Peyer's patch (tissue), 4 donors: ENCODE measurements at places on chromosomes 12 and 14.

DNA sequence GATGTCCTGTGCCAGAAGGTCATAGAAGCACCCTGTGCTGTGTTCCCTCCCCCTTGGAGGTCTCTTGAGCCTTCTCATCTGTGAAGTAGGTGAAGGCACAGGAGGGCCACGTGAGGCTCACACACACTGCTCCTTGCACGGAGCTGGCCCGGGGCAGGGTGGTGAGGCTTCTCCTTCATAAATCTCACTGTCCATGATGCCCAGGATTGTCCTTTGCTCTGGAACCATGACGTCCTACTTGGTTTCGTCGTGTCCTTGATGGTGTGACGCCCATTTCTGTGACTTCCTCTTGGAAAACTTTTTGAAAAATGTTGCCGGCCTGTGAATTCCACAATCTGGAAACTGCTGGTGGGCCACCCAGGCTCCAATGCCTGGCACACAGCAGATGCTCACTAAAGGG lies 34.4 kb downstream of the SH2B3 start:
- DNase-seq = no peak

DNA sequence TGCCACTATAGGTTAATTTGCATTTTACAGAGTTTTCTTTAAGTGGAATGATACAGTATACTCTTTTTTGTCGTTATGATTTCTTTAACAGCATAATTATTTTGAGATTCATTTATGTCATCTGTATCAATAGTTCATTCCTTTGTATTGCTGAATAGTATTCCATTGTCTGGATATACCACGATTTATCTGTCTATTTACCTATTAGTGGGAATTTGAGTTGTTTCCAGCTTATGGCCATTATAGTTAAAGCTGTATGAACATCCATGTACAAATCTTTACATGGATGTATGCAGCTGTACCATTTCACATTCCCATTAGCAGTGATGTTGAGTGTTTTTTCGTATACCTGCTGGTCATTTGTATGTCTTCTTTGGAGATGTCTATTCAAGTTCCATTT lies 163.9 kb downstream of the ETNK1 start:
- no peak for DNase-seq

- no peak for DNase-seq
Measured at GRCh38 chr12:66072566-66072965, 58.0 kb downstream of the LLPH start.

DNA sequence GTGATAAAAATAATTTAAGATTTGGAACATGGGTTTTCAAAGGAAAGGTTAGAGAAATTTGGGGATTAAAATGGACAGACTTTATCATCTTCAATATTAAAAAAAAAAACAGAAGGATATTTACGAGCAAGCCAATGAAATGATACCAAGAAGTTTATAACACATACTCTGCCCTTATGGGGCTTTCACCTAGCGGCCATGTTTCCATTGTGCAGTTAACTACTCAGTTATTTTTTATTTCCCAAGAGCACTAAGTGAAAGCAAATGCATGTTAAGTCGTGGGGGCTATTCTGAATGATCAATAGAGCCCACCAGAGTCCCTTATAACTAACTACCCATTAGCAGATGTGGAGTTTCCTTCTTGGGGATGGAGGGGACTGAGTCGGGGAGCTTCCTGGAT lies 53.9 kb downstream of the ETV6 start:
- no peak for DNase-seq

DNA sequence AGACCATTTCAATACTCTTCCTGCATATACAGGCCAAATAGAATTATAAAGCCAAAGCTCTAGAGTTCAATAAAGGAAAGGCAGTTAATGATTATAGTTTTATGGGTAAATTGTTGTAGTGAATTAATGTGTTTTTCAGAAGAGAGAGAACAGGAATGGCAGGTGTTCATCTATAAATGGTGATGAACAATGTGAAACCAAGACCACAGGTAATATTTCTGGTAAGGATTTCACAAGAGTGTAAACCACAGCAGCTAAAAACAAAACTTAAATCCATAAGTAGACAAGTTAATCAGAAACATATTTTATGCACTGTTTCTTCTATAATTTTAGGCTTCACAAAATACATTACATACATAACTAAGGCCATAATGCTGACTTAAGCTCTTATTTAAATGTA lies 204.4 kb downstream of the SYT1 start:
- DNase-seq = no peak

DNA sequence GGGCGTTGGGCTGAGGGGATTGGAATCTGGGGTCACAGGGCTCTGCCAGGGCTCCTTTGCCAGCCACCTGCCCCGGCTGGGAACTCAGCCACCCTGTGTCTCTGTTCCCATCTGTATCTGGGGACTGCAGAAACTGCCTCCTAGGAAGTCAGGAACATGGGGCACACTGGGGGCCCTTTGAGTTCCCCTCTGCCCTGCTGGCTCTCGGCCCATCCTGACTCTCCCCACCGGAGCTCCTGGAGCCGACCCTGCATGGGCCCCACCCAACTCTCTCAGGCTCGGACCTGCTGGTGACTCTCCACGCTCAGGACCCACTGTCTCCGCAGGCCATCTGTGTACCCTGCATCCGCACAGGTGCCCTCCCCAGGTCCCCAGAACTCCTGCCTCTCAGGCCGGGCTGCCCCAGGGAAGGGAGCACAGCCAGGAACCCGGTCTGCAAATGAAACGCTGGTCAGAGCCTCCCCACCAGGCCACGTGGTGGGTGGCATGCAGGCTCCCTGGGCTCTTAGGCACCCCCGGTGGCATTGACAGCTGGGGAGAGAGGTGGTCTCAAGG lies 82.8 kb downstream of the KIF26A start:
- DNase-seq = no peak

DNA sequence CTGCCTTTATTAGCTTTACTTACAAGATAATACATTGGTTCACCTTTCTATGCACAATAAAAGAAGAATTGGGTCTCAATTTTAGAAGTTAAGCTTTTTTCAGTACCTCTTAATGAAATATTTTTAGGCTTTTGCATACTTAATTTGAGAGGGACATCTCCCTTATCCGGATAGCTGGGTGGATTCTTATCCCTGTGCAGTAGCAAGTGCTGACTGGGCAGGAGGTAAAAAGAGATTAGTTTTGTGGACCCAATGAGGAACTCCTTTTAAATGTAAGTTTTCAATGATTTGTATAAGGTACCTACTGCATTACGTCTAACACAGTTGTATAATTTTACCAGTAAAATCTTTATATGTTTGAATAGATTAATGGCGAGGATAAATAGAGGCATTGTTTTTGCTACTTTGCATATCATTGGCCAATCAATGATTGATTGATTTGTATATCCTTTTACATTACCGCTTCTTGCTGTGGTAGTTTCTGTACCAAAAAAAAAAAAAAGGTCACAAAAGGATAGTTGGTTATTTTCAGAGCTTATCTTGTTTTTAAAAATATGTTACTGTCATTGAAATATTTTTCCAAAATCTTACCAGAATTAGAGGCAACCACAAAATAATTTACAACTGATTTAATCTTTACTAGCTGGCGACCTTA lies 2.2 kb downstream of the CPSF6 start:
- no peak for DNase-seq

GRCh38 chr14:74501135-74501614 lies 7.6 kb downstream of the ISCA2 start:
- no peak for DNase-seq

DNA sequence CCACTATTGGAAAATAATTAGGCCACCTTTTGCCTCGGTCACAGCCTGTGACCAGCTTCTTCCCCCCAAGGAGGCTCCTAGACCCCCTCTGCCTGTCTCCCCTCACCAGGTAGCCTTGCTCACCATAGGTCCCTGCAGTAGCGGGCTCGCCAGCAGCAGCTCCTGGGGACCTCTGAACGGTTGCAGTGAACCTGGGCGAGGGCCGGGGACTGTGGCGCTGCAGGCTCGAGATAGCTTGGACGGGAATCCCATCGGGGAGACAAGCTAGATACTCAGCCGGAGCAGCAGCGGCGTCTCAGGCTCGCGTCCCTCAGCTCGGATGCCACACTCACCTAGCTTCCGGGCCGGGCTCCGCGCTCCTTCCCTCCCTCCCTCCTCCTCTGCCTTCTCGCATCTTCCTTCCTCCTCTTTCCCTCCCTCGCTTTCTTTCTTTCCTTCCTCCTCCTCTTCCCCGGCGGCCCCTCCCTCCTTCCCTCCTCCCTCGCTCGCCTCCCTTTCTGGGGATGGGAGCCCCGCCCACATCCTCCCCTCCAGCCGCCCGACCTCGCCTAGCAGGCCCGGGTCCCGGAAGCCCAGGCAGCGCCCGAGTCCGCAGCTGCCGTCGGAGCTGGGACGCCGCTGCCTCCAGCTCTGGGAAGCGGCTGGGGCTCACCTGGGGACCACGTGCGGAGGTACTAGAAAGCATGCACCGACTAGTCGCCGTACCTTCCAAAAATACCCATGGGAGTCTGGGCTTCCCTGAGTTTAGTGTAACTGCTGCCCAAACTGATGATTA lies at the start of gene BMP4:
TSS of gene BMP4 (minus strand) at position 399 of the 775 bp plus-strand sequence. CDS start 4,603 bp downstream, outside the sequence.
- peak; percentile 87 for DNase-seq

DNA sequence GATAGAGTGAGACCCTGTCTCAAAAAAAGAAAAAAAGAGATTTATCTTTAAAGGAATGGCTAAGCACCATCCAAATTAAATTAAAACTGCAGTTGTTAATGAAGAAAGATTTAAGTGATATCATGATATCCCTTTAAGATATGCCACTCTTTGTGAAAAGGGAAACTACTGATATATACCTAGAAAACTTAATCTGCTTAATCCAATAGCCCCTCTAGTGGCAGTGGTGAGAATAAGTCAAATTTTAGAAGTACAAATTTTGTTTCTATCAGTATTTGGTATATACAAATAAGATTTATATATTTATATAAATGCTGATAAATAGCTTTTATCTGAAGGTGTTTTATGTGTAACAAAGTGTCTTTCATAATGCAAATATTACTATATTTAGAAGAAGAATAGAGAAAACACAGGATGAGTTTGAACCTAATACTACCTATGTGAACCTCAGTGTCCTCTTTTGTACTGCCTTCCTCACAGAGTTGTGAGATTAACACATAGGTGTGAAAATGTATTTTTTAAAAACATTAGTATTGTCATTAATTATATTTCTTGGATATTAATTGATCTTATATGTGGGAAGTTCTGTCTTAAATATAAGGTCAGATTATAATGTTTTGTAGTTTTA lies 51.4 kb upstream of the GARIN2 start:
- DNase-seq = no peak

GRCh38 chr12:3772380-3772779 lies 19.5 kb upstream of the CRACR2A start:
- no peak for DNase-seq

DNA sequence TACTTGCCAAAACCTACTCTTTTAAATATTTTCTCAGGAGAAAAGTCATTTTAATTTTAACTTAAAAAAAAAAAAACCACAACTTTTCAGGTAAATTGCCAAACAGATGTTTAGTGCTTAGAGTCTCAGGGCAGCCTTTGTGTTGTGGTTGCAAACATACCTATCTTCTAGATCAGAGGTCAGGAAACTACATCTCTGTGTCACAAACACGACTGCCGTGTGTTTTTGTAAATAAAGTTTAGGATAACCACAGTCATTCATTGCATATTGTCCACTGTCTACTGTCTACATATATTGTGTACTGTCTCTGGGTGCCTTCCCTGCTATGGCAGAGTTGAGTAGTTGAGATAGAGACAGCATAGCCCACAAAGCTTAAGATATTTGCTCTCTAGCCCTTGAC lies 48.9 kb downstream of the DYRK2 start:
- DNase-seq = no peak

GRCh38 chr12:32116897-32117296 lies 10.2 kb downstream of the BICD1 start:
- no peak for DNase-seq

- no peak for DNase-seq
Measured at GRCh38 chr12:88516811-88517210, 63.5 kb downstream of the KITLG start.

DNA sequence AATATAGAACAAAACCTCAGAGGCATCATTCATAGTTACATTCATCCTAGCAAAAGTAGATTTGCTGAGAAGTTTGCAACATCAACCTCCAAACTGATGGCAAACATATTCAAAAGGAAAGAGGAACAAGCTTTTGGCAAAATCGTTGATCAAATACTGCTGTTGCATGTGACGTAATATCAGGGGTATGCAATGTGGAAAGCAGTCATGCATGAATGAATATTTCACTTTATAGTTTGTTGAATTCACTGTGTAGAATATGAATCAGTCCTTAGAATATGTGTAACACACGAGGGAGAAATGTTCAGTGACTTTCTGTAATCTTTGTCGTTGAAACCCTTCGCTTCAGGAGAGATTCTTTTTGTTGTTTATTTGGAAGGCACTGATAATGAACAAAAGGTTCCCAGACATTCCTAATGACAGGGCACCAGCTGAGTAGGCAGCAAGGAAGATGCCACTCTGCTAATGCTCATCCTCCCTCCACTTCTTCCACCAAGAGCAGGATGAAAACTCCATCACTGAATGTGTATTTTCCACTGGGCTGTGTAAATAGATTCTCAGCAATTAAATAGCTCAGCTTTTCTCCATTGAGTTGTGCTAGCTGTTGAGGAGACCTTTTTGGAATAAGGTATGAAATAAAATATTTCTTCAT lies 126.1 kb downstream of the PELI2 start:
- DNase-seq = no peak

DNA sequence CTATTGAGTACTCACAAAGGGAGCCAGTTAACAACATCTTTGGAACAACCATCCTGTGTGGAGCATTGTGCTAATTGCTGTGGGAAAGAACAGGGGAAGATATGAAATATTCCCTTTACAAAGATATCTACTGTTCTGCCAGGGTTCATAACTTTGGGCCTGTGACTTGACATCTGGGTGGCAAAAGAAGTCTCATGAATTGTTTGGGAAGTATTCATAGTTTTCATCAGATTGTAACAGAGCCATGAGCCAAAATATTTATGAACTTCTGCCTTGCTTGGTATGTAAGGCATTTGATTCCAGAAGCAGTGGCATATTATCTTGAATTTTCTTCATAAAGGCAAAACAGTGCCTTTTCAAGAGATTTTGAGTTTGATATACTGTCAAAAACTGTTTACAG lies 816.2 kb downstream of the DIO2 start:
- no peak for DNase-seq

GRCh38 chr12:26519462-26519861 lies 313.5 kb downstream of the ITPR2 start:
- DNase-seq = no peak

GRCh38 chr12:47730341-47730744 lies 5.1 kb upstream of the ENDOU start:
- no peak for DNase-seq

- DNase-seq = no peak
Measured at GRCh38 chr12:7645395-7646177, 20.1 kb downstream of the APOBEC1 start.

DNA sequence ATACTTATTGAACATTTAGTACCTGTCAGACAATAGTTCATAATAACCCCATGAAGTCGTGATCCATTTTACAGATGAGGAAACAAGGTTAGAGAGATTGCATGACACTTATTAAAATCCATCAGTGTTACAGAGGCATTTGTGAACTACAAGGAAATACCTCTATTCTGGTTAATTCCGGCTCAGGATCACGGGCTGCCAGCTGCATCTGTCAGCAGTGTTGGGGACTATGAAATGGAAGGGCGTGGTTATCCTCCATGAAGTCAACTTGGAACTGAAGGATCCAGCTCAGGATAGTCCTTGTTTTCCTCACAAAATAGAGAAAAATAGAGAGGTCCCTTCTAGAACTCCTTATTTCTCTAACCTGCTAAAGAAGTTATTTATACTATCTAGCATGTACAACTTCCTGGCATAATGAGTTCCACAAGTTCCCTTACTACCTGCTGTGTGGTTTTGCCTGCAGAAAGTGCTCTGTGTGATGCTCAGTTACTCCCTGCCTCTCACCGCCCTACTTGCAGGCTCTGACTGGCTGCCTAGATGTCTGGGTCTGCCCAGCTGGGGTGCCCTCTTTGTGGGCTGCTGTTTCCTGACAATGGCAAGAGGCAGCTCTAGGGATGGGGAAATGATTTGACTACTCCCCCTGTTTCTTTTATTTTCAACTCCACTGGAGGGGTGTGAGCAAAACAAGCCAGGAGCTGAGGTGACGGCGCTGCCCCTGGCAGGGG lies 36.8 kb downstream of the PLXNC1 start:
- DNase-seq = no peak
